Germinal center (tissue), 1 donor: ENCODE measurements at places on chromosomes 11 and 22.

DNA sequence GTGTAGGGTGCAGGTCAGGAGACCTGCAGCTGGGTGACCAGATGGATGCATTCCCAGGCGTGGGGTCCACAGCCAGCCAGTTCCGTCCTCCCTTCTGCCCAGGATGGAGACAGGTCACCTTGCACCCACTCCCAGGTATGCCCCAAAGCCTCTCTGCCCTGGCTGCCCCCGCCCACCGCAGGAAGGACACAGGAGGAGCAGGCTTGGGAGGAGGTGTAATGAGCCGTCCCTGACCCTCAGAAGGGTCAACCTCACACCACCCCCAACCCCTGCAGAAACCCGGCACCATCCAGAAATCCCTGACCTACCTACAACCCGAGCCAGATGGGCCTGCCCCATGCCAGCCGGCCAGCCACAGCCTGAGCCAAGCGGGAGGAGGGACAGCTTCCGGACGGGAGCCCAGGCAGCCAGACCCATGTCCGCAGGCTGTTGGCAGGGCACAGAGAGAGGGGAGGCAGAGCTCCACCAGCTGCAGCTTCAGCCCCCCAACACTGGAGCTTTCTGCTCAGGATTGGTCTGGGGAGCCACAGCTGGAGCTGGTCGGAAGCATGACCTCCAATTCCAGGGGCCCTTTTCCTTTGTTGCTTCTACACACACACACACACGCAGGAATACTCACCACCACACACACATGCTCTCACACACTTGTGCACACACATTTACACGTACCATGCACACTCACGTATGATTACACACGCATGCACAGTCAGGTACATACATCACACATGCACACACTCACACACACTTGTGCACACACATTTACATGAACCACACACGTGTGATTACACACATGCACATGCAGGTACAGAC, 5.3 kb downstream of the IFITM10 start:
- no peak for DNase-seq

- peak; percentile 67 for DNase-seq
These were observed 8.2 kb downstream of the SUSD2 start for GRCh38 chr22:24189249-24190158.

- DNase-seq = no peak
These were observed 6.3 kb upstream of the SMIM35 start for GRCh38 chr11:118092907-118093571.

DNA sequence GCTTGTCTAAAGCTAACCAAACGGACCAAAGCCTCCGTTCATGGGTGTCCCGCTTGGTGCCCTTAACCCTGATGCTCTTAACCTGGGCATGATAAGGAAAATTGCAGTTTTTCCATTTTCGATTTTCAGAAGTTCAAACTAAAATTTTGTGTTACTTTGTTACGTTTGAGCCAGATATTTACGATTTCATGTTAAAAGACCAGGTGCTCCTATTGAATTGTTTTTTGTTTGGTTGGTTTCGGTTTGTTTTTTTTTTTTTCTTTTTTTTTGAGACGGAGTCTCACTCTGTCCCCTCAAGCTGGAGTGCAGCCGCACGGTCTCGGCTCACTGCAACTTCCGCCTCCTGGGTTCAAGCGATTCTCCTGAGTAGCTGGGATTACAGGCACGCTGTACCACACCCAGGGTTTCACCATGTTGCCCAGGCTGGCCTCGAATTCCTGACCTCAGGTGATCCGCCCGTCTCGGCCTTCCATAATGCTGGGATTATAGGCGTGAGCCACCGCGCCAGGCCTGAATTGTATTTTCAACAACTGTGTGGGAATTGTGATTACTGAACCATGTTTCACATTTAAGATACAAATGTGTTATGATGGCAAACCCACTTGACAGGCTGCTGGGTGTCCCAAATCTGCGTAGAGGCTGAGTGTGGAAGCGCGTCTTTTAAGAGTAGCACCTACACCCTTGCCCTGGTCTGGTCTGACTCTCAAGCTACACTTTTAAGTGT, 864 bp upstream of the USP28 start:
- DNase-seq = no peak

- peak; percentile 31 for DNase-seq
These were observed at the start of gene TLCD5 for GRCh38 chr11:120324932-120325810. Gene TLCD5, plus strand, starts transcription at chr11:120325299. Its CDS starts 2,143 bp downstream, at chr11:120327442.

DNA sequence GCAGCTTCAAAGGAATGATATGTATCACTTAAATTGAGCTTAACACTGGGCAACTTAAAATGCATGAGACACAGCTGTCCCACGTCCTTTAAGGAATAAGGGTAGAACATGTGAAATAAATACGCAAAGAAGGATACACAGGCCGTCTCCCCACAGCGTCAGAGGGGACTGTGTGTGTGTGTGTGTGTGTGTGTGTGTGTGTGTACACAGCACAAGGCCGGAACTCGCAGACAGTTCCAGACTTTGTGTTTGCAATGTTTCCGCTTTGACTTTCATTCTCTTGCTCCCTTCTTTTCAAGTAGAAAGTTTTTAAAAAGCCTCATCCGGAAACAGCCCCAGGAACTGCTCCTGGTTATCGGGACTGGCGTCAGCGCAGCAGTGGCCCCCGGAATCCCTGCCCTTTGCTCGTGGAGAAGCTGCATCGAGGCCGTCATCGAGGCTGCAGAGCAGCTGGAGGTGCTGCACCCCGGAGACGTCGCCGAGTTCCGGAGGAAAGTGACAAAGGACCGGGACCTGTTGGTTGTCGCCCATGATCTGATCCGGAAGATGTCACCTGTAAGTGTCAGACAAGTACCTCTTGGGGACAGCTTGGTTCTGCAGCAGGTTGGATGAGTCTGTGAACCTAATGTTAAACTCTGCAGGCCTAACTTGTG, 13.3 kb downstream of the FAM118A start:
- no peak for DNase-seq

- no peak for DNase-seq
These were observed at the start of gene PVALB for GRCh38 chr22:36816636-36817524. Gene PVALB, minus strand, starts transcription at chr22:36817035. Its CDS starts 30 bp downstream, at chr22:36817005.

- no peak for DNase-seq
These were observed 4.4 kb downstream of the RCE1 start for GRCh38 chr11:66847461-66848232.

GRCh38 chr11:60511393-60511792, 3.8 kb upstream of the MS4A13 start:
- DNase-seq = peak; percentile 42

DNA sequence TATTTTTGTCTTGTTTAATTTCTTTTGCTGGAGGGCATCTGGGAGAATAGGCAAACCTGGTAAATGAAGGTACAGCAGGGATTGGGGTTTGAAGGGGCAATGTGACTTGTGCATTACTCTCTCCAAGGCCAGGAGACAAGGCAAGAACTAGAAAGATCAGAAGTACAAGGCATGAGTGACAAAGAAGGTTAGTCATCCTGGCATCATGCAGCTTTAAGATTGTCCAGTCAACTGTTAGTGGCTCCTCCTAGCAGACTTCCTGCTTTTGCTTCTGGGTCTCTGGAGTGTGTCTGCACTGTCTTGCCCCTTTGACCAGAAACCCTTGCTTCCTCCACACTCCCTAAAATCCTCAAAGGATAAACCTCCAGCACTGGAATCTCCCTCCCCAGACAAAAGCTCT, 27.2 kb upstream of the GLYATL1 start:
- no peak for DNase-seq

- no peak for DNase-seq
These were observed 681.4 kb upstream of the TENM4 start for GRCh38 chr11:80122211-80122610.

- no peak for DNase-seq
These were observed 128.5 kb downstream of the CEP164 start for GRCh38 chr11:117456027-117456720.

GRCh38 chr11:94544646-94545263, 1.0 kb downstream of the FUT4 start:
- no peak for DNase-seq

GRCh38 chr22:31652088-31652487, 9.9 kb downstream of the PISD start:
- DNase-seq = no peak

DNA sequence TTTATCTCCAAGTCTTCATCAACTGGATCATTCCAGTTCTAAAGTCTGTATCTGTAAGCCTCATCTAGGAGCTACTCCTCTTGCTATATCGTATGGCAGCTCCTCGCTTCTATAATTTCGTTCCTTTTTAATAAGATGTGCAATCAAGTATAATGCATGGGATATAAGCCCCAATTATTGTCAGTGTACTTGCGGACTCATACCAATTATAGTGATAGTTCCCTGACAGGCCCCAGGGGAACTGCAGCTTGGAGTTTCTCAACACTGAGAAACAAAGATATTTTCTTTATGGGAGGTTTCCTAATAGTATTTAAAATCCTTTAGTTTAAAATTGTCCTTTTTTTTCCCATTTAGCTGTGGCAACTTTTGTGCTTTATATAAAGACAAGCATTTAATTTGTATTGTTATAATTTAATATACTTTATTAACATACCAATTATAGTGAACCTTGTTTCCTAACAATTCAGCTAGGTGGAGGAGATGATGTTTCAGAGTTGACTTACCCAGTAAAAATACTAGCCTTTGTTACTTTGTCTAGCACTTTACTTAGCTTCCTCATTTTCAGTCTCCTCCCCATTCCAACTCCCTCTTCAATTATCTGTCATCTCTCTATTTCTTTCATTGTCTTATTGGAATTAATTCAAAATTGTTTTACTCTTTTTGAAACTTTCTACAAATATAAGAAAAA, 25.3 kb upstream of the DDX17 start:
- DNase-seq = no peak

- no peak for DNase-seq
These were observed 42.3 kb upstream of the ETS1 start for GRCh38 chr11:128629516-128630106.

DNA sequence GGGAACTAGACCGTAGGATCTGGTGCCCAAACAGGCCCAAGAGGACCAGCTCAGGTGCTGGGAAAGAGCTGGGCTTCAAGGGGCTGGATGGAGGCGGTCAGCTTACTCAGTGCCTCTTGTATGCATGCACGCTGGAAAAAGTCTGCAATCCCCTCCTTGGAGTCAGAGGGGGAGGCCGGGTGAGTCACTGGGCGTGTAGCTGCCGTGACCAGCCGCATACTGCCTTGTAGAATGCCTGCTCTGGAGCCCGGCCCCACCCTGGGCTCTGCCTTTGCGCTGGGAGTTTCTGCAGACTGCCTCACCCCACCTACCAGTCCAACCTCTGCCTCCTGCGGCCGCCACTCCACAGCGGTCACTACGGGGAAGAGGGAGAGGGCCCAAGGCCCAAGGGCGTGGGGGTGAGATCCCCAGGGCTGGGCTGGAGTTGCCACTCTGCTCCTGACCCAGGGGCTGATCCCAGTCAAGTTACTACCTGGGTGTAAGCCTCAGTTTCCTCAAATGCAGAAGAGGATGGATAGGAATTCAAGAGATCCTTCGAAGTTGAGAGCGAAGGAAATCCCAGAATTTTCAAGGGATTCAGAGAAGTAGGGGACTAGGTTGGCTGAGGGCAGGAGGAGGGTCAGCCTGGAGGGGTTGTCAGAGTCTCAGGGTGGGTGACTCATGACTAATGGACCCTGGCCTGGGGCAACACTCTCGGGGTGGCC, 4.2 kb downstream of the MRGPRF start:
- DNase-seq = no peak

DNA sequence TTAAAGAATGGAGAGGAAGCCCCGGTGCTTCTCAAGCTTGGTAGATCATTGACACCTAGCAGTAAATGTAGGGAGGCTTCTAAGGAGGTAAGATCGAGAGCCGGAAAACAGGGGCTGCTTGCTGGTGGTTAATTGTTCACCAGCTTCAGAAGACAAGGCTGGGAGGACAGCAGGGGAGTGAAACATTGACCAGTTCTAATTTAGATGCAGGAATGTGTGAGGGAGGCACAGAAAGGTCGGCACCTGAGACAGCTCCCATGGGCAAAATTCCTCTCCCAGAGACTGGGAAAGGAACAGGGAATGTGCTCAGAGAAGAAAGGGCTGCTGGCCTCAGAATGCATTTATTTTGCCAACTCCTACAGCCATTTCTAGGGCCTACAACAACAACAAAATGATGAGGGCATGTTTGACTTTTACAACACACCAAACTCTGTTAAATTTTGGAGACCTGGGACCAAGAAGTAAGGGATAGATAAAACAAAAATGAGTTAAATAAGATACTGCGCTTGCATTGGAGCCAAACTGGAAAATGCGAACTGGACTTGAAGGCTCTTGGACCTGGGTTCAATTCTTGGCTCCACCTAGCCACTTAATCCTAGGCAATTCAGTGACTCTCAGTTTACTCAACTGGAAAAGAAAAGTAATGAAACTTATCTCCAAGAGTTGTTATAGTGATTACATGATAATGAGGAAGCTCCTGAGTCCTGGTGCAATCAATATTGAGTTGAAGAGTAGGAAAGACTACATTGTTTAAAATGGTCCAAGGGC, 31.0 kb downstream of the FZD4 start:
- no peak for DNase-seq

- no peak for DNase-seq
These were observed 113.6 kb downstream of the LDLRAD3 start for GRCh38 chr11:36057379-36058042.

DNA sequence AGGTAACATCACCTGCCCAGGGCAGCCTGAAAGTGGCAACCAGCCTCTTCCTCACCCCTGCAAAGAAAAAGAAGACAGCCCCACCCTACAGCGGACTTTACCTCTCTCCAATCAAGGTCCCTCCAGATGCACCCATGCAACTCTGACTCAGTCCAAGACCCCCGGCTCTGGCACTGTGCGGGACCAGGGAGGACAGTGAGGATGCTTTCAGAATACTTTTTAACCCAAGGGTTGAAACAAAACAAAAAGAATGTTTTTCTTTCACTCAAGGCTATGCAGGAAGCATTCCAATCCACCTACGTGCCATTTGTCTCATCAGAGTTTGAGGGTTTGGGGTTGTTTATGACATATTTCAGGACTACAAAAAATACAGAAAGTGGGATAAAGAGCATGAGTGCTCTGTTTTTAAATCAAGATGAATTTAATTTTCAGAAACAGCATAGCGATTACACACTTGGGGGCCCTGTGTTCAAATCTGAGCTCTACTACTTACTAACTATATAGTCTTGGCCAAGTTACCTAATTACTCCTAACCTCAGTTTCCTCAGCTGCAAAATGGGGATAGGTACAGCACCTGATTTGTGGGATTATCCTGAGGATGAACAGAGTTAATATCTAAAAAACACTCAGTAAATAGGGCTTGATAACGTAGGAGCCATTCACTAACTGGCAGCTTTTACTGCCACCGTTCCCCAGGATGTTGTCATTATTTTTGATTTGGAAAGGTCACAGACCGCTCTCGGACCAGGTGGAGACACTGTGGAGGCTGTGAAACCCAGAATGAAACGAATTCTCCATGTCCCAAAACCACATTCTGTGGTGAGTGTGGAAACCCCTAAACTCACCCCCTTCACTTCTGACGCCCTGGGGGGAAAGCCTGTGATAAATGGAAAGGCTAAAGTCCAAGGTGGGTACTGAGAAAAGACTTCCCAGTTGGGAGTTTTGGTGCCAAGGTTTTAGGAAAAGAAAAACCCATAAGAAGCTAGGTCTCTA, 5.6 kb downstream of the PLAAT3 start:
- DNase-seq = no peak

- DNase-seq = no peak
These were observed 1309.4 kb downstream of the TBC1D22A start for GRCh38 chr22:48071828-48072227.

- no peak for DNase-seq
These were observed 3.6 kb downstream of the MAP3K11 start for GRCh38 chr11:65610404-65610803.

- DNase-seq = no peak
These were observed 166.2 kb downstream of the FAT3 start for GRCh38 chr11:92390783-92391182.

GRCh38 chr11:76844511-76844910, 16.2 kb upstream of the ACER3 start:
- DNase-seq = no peak
